Endodermal cell (in vitro differentiated cells): ENCODE measurements at places on chromosomes 2 and 18.
A peak's percentile ranks its signal among the peaks of the same experiment; 100 is the strongest.

DNA sequence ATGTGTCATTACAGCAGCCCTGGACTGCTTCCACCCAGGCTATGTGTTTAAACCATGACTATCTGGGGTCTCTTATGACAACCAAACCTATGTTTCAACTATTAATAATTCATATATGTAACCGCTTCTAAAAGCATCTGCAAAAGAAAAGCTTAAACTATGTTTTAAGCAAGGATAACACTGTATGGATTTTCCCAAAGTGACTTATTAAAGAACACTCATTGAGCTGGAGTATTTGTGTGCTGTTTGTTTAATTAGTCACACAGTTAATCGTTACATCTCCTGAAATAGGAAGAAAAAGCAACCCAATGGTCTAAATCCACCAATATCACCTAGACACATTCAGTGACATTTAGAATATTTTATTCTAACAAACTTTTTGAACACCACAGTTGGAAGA, 51.3 kb downstream of the TMEM163 start:
- no peak for DNase-seq

DNA sequence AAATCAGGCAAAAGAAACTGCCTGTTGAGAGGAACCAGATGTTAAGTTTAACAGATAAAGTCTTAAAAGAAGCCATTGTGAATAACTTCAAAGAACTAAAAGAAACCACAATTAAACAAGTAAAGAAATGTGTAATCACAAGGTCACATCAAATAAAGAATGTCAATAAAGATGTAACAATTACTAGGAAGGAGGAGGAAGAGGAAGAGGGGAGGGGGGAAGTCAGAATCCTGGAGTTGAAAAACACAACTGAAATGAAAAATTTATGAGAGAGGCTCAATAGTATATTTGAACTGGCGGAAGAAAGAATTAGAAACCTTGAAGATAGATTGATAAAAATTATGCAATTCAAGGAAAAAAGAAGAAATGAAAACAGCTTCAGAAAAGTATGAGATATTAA, 88.4 kb upstream of the CRIM1 start:
- DNase-seq: no peak

DNA sequence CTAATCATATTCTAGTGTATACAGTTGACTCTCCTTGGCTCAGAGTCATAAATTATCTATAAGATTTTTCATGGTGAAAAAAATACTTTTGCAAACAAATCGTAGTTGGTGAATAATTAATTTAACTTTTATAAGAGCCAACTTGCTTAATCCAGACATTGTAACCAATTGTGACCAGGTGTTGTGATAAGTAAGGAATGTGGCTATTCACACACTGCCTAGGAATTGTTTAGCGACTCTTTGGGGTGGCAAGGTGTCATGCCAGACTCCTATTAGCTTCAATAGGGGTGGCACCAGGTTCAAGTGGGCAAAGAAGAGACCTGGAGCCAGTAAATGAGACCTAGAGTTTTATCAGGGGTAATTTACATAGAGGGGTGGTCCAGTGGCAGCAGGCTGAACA, 344.7 kb upstream of the PKDCC start:
- DNase-seq: no peak

DNA sequence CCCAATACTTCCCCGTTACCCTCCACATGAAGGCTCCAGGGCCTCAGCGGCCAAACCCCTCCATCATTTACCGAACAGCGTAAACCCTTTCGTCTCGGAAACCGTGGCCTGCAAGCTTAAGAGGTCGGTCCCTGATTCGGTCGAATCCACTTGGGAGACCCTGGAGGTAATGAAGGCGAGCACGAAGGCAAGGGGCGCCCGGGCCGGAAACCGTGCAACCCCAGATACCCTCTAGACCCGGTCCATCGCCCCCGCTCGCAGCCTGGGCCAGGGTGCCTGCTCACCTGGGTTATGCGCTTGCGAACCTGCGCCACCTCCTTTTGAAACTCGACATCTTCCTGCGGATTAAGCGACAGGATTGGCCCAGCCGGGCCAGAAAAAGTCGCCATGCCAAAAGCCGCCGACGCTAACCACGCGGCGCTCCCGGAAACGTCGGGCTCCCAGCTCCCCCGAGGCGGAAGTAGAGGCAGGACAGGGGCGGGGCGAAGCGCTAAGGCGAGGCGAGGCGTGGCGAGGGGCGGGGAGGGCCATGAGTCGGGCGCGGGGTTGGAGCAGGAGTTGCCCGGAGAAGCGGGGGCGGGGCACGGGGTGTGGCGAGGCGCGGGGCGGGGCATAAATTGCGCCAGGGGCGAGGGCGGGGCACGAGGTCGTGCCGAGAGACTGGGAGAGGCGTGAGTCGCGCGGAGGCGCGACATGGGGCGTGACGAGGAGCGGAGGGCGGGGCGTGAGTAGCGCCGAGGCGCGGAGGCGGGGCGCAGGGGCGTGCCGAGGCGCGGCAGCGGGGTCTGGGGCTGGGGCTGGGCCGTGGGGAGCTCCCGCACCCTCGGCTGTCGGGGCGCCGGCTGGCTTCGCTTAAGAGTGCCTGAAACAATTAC, at the start of gene NIFK:
Gene NIFK, minus strand, starts transcription at position 414 of the 875 bp plus-strand sequence. Its CDS starts 25 bp downstream, at position 389.
- DNase-seq: peak; percentile 100

DNA sequence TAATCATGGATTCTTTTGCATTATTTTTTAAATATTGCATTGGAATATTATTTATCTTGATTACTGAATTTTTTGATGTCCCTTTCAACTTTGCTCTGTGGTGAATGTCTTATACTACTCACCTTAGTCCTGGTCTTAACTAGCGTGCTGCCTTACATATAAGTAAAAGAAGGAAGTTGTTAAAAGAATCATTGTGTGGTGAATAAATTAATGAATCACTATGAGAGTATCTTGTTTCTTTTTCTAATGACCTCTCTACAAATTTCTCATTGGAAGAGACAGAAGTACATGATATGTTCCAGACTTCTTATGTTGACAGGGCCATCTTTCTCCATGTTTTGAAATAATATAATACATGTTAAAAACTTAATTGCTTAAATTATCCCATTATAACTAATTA, 432.6 kb upstream of the MMADHC start:
- no peak for DNase-seq

DNA sequence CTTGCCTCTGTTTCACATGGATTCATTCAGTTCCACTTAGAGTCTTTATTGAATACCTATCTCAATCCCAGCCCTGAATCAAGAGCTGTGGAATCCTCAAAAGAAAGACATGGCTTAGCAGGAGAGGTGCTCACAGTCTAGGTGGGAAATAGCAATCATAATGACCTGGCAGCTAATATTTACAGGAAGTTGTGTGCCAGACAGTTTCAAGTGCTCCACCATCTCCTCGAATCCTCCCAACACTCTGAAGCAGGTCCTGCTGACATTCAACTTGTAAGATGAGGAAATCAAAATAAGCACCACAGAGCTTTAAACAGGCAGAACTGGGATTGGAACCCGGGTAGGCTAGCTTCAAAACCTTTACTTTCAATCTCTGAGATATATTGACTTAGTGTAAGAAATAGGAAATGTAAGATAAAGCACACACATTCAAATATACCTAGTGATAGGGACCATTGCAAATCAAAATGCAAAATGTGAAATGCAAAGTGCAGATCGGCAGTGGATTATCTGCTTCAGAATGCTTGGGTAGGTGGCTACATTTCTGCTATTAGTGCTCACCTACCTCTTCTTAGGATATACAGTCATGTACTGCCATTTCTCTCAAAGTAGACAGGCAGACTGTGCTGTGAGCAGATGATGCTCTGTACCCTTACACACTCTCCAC, 182.0 kb downstream of the PRKCE start:
- DNase-seq: no peak

GRCh38 chr2:186718903-186719302, 25.0 kb downstream of the FAM171B start:
- no peak for DNase-seq

GRCh38 chr2:203453858-203454451, 81.1 kb downstream of the RAPH1 start:
- no peak for DNase-seq

- no peak for DNase-seq
These were observed 236.3 kb downstream of the AGPS start for GRCh38 chr2:177628831-177629230.

- no peak for DNase-seq
These were observed 10.4 kb downstream of the COLEC11 start for GRCh38 chr2:3604991-3605961.

GRCh38 chr2:73035899-73036711, 35.4 kb downstream of the SFXN5 start:
- DNase-seq: peak; percentile 86

- DNase-seq: no peak
These were observed 152.2 kb downstream of the DAW1 start for GRCh38 chr2:228023619-228024018.
